A549 (cell line): ENCODE measurements at places on chromosomes 6 and 20.

- no peak for DNase-seq
These were observed 160.0 kb downstream of the TBXT start for GRCh38 chr6:166007349-166008263.

GRCh38 chr6:81788748-81789147 is 36.3 kb upstream of the TENT5A start:
- DNase-seq: no peak

- DNase-seq: no peak
These were observed 147.1 kb downstream of the TAF4 start for GRCh38 chr20:61918548-61918947.

GRCh38 chr20:51172558-51173428 is 149.9 kb upstream of the KCNG1 start:
- DNase-seq: no peak

DNA sequence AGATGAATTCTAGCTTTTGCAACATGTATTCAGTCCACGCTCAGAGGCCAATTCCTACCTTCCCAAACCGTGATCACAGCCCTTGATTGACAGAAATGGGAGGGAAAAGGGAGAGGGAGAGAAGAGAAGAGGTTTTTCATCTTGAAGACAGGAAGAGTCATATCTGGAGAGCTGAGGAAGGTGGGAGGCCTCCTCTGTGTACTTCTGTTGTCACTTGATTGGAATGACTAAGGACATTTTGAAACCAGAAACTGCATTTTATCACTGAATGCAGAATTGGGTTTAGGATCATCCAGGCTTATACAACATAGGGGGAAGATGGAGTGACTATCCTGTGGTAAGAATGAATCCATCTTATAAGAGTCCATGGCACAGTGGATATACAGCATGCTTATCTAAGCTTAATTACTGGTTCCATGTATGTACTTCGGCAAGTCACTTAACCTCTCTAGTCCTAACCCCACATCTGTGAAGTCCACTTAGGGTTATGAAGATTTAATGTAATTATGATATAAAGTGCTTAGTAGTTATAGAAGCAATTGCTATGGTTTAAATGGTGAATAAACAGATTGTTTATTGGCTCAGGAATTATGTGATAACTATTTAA is 144.0 kb downstream of the BCKDHB start:
- no peak for DNase-seq
